ENCODE measurements at places on chromosomes 1 and 21. TPM values are rescaled to one million over a fixed set of nuclear protein-coding genes. Genes with fewer than 3 reads are reported as not detected.
A peak's percentile ranks its signal among the peaks of the same experiment; 100 is the strongest.

DNA sequence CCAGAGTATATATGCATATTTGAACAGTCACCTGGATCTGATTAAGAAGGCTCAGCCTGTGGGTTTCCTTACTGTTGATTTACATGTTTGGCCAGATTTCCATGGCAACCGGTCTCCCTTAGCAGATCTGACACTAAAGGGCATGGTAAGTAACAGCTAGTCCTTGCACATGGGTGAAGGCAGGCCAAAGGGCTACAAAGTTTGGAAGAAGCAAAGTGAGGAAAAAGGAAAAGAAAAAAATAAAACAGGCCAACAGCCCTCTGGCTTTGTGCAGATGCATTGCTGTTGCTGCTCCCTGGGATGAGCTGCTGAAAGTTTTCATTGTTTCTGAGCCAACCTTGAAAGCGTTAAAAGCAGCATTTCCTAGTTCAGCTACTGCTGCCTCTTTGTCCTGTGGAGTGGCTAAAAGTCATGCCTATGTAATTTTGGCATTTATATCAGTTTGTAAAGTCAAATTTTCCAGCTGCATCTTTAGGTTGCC, 176.5 kb upstream of the HOOK1 start:
- peak; percentile 62 for DNase-seq

DNA sequence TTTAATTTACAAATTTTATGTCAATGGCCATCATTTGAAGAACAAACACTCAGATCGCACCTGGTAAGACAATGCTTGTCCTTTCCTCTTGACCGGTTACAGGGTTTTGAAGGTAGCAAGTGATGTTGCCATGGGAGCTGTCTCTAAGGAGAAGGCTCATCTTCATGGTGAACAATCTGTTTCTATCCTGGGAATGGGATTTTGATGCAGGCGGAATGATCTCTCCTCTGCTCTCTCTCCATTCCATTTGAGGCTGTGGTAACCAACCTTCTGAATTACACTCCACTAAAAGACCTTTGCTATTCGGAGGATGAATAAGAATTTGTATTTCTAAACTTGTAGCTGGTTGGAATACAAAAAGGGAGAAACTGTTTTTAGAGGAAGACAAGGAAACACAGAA, 57.9 kb upstream of the SLC5A9 start:
- DNase-seq: no peak

DNA sequence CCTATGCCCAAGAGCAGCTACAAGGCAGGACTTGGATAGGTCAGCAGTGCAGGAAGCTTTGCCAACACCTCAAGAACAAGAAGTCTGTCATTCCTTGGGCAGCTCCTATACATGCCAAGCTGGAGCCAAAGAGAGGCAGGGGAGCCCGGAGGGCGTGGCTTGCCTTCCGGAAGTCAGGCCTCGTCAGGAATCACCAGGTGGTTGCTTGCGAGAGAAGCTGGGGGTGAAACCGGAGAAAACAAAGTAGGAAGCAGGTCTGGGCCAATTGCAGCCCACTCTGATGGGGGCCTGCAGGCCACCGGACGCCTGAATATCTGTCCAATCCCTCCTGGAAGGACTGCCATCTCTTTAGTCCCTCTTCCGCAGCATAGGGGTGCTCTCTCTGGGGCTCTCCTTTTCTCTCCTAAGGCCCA, 794 bp upstream of the FAM76A start:
- no peak for DNase-seq

Gene MRPL20
- 84.8 TPM for polyA plus RNA-seq

Gene RSPH1
- 0.11 TPM for polyA plus RNA-seq

Measured in BJ (cell line).